ENCODE measurements at places on chromosomes 1 and 21.

DNA sequence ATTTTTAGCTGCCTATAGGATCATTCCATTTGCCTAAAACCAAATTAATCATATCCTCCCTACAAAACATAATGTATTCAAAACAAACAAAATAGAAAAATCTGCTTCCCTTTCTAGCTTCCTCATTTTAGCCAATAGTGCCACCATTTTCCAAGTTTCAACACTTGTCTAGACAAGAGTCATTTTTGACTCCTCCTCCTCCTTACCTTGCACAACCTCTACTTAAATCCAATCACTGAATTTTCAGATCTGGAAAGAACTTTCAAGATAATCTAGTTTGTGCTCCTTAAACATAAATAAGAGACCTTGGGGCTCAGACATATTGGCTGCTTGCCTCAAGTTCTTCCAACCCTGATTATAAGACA lies 7.4 kb downstream of the STX6 start:
- no peak for DNase-seq

DNA sequence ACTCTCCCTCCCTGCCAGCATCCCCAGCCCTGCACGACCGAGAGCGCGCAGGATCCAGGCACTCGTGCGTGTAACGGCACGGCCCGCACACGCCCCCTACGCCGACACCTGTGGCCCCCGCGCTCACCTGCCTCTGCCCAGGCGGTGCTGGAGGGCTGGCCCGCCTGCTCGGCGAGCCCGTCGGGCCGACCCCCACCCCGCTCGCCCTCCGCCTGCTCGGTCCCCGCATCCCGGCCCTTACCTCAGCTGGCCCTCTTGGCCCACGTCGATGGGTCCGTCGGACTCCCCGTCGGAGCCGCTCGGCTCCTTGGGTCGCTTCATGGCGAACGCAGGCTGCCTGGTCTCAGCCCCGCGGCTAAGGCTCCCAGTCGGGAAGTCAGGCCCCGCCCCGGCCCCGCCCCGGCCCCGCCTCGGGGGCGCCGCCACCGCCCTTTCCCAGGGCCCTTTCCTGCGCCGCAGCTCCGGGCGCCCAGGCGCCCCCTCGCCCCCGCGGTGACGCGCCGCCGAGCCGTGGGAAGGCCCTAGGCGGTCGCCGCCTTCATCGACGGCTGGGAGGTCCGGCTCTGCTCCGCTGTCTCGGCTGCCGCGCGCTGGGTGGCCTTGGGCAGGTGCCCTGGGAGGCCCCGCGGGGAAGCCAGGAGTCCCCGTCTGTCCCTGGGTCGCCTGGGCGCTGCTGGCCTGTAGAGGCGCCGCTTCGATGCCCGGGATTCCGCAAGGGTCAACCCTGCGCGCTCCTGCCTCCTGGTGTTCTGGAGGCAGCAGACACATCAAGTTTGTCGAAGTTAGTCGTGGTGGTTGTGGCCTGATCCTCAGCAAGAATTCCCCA lies at the start of gene HEYL:
Gene HEYL (minus strand): TSS at position 339 of the 826 bp plus-strand sequence. CDS start 18 bp downstream, at position 321.
- peak; percentile 85 for DNase-seq

DNA sequence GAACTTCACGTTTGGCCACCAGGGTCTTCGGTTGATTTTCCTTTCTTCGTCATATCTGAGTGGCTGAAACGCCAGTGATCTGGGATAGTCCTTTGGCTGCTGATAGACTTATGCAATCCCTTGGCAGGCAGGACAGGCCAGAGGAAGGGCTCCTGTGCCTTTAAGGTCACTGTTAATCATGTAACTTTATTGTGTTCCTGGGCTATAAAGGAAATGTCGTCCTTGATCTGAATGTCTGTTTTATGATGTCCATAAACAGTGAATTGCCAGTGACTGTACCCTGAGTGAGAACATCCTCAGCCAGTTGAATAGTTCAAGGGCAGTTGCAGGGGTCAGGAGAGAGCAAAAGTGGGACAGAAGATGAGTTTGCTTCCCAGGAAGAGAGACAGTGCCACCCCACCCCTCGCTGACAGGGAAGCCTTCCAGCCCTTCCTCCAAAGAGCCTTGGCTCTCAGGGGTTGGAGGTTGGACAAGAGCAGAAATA lies 68.0 kb downstream of the PDE9A start:
- no peak for DNase-seq

- no peak for DNase-seq
Observed at GRCh38 chr1:164504749-164505148, 54.2 kb upstream of the PBX1 start.

DNA sequence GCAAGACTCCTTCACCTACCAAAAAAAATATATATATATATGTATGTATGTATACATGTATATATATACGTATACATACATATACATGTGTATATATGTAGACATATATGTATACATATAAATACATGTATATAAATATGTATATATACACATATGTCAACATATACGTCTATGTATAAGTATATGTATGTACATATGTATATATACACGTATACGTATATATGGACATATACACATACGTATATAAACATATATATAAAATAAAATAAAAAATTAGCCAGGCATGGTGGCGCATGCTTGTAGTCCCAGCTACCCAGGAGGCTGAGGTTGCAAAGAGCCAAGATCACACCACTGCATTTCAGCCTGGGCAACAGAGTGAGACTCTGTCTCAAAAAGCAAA lies 31.6 kb downstream of the BRWD1 start:
- no peak for DNase-seq

- peak; percentile 1 for DNase-seq
Observed at GRCh38 chr1:47031059-47031458, 7.6 kb downstream of the CYP4X1 start.

DNA sequence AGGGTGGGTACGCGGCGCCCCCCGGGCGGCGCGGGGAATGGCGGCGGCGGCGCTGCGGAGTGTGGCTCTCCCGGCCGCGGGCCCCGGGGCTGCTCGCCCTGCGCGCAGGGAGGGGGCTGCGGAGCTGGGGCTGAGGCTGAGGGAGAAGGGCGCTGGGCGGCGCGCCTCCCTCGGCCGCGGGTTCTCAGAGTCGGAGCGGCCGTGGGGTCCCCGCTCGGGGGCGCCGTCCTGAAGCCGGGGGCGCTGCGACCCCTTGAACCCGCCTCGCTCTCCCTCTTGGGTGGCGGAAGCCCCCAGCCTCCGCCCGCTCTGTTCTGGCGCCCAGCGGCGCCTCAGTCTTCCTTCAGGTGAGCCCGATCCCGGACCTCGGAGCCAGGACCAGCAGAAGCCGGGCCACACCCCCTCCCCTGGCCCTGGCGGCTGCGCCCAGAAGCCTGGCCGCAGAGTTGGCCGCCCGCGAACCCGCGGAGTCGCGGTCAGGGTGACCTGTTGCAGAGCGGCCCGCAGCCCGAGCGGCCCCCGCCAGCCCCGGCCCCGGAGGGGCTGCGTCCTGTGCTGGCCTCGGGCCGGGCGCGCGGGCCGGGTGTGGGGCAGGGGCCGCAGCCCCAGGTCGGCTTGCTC lies 532 bp downstream of the RALGPS2 start:
- DNase-seq = peak; percentile 21

- peak; percentile 98 for DNase-seq
Observed at GRCh38 chr1:9275567-9276034, 17.1 kb upstream of the SPSB1 start.

GRCh38 chr21:42760361-42760950 lies 107.0 kb downstream of the PDE9A start:
- no peak for DNase-seq
